Activated CD4-positive, alpha-beta T cell treated with anti-CD3 and anti-CD28 coated beads, Interleukin-2, amount 10 ng/mL, durations not matched to agents 7 days and 5 days (primary cell): ENCODE measurements at places on chromosomes 12 and 14. TPM values are rescaled to one million over a fixed set of nuclear protein-coding genes. Genes with fewer than 3 reads are reported as not detected.
A peak's percentile ranks its signal among the peaks of the same experiment; 100 is the strongest.

DNA sequence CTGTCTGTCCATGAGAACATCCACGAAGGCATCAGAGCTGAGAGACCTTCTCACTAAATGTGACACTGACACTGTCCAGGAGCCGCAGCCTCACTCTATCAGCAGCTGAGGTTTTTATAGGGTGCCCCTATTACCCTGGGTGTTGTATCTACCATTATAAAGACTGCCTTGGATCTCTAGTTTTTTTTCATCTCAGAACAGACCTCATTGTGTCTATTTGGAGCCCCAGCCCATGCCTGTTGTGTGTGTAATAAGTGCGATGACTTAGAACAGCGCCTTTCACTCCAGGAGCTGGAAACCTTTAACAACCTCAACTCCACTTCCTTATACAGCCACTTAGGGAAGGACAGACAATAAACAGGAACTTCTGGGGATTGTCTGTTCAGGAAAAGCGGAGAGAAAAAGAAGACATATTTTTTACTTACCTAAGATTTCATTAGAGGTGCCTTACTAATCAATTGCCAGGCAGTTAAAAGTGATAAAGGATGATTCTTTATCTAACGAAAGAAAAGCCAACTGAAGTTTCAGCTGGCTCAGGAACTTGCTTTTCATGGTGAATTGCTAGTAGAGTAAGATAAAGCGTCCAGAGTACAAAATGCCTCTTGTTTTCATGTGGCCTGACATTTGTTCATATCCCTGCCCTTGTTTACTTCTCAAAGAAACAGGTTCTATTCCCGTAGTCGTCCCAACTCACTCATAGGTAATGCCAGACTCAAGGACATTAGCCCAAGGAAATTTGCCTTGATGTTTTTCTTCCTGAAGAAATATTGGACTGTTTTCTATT is 420.6 kb downstream of the RAD51B start:
- H3K4me1 ChIP-seq: no peaks in the 10 kb centered on the region
- no peaks in the 10 kb centered on the region for H3K27me3 ChIP-seq
- no peak overlapping the region for H3K27ac ChIP-seq
- H3K36me3 ChIP-seq: peaks cover 2% of the 10 kb centered on the region

Gene RD3L
- total RNA-seq: not detected

Gene TAS2R30
- total RNA-seq: 2.6 TPM

GRCh38 chr14:40240245-40240859 is 808.1 kb upstream of the FBXO33 start:
- no peak overlapping the region for H3K27ac ChIP-seq
- no peak overlapping the region for H3K4me3 ChIP-seq
- H3K4me1 ChIP-seq: no peaks in the 10 kb centered on the region
- H3K27me3 ChIP-seq: no peaks in the 10 kb centered on the region
- no peaks in the 10 kb centered on the region for H3K36me3 ChIP-seq

DNA sequence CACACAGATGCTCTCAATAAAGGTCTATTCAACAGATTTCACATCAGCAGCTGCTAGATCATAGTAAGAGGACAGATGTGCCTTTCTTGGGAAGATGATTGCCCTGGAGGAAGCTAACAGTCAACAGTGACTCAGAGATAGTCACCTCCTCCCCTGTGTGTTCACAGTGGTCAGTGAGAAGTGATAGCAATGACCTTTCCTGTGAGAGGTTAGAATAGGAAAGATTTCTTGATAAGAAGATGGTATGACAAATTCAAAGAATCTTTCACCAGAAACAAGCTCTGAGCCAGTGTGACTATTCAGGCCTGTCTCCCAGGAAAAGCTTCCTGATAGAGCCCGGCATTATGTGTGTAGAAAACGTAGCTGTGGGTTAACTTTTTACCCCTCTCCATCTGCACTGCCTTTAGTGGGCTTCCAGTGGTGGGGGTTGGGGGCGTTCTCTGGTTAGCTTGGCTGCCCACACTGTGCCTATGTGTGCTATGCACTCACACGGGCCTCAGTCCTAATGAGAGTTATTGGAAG is 66.4 kb upstream of the ARHGAP5 start:
- no peaks in the 10 kb centered on the region for H3K27me3 ChIP-seq
- H3K27ac ChIP-seq: no peak overlapping the region
- no peak for DNase-seq
- no peak overlapping the region for H3K4me3 ChIP-seq
- no peaks in the 10 kb centered on the region for H3K4me1 ChIP-seq

GRCh38 chr12:129937426-129937825 is 33.6 kb upstream of the TMEM132D start:
- H3K36me3 ChIP-seq: no peaks in the 10 kb centered on the region
- H3K4me3 ChIP-seq: no peak overlapping the region
- no peak for DNase-seq
- H3K27ac ChIP-seq: no peak overlapping the region
- no peaks in the 10 kb centered on the region for H3K4me1 ChIP-seq

Gene PLEKHG7
- total RNA-seq: not detected

Gene SERPINA5
- total RNA-seq: not detected

GRCh38 chr12:25884024-25884919 is 74.2 kb upstream of the RASSF8 start:
- DNase-seq: no peak
- no peaks in the 10 kb centered on the region for H3K36me3 ChIP-seq
- H3K4me3 ChIP-seq: no peak overlapping the region
- no peaks in the 10 kb centered on the region for H3K4me1 ChIP-seq

DNA sequence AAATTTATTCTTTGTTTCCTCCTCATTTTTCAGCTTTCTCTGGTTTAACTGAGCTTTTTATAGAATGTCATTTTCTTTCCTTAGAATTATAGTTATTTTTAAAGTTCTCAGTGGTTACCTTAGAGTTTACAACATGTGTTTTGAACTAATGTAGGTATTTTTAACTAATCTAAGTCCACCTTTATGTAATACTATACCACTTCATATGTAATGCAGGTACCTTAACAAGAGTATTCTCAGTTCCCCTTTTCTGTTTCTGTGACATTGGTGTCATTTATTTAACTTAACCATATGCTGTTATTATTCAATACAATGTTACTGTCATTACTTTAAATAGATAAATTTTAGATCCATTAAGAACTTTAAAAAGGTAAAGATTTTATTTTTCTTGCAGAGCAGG is 30.3 kb upstream of the KCNC2 start:
- no peak overlapping the region for H3K27ac ChIP-seq
- no peaks in the 10 kb centered on the region for H3K36me3 ChIP-seq
- no peak for DNase-seq

Gene GUCY2C
- not detected for total RNA-seq

Gene RNASE7
- total RNA-seq: not detected

Gene IFT43
- total RNA-seq: 4.5 TPM

Gene USP44
- total RNA-seq: 2.9 TPM

GRCh38 chr12:15534322-15534721 is 212.0 kb downstream of the PTPRO start:
- H3K27me3 ChIP-seq: peaks cover 8% of the 10 kb centered on the region
- H3K4me3 ChIP-seq: peak overlapping the region; percentile 54
- peak; percentile 59 for DNase-seq
- peaks cover 3% of the 10 kb centered on the region for H3K4me1 ChIP-seq

- no peak overlapping the region for H3K27ac ChIP-seq
- H3K36me3 ChIP-seq: no peaks in the 10 kb centered on the region
- peaks cover 14% of the 10 kb centered on the region for H3K4me1 ChIP-seq
- no peaks in the 10 kb centered on the region for H3K27me3 ChIP-seq
- H3K4me3 ChIP-seq: no peak overlapping the region
Measured at GRCh38 chr14:94345344-94346064, 22.4 kb upstream of the SERPINA6 start.

Gene PNN
- total RNA-seq: 91.2 TPM

Gene ISCU
- 60.8 TPM for total RNA-seq

DNA sequence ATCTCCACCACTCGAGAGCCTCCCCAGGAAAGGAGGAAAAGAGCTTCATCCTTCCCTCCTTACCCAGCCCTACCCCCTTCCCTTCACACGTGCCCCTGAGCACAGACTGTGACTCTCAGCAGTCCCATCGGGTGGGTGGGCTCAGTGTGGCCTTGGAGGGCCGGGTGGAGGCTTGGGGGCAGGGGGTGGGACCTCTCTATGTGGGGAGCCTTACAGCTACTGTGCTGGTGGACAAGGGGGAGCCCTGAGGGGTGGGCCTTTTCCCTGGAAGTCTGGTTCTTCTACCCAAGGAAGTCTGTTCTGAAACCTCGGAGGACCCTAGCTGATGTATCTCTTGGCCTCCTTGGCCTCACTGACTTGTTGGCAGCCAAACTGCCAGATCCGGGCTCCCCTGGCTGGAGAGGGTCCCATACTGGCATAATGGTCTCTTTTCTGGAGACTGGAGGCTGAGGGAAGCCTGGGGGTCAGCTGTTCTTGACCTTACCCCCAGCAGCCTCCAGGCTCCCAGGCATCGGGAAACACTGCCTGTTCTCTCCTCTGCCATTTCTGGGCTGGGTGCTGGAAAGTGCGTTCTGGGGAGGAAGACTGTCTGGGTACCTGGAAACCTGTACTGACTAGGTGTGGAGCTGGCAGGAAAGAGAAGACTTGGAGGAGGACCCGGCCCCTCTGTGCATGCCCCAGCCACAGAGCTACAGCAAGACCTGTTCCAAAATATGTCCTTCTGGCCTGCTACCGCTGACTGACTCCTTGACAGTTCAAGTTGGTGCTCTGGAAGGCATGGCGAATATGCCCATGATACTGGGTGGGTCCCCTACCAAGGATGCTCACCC is 7.6 kb downstream of the VASH1 start:
- no peak overlapping the region for H3K4me3 ChIP-seq
- DNase-seq: no peak

GRCh38 chr12:119660076-119660475 is 7.9 kb upstream of the PRKAB1 start:
- no peak overlapping the region for H3K4me3 ChIP-seq
- DNase-seq: no peak
- H3K4me1 ChIP-seq: peaks cover 9% of the 10 kb centered on the region
- no peak overlapping the region for H3K27ac ChIP-seq
- H3K27me3 ChIP-seq: peaks cover 2% of the 10 kb centered on the region
